ENCODE measurements at places on chromosomes 11 and 22.

DNA sequence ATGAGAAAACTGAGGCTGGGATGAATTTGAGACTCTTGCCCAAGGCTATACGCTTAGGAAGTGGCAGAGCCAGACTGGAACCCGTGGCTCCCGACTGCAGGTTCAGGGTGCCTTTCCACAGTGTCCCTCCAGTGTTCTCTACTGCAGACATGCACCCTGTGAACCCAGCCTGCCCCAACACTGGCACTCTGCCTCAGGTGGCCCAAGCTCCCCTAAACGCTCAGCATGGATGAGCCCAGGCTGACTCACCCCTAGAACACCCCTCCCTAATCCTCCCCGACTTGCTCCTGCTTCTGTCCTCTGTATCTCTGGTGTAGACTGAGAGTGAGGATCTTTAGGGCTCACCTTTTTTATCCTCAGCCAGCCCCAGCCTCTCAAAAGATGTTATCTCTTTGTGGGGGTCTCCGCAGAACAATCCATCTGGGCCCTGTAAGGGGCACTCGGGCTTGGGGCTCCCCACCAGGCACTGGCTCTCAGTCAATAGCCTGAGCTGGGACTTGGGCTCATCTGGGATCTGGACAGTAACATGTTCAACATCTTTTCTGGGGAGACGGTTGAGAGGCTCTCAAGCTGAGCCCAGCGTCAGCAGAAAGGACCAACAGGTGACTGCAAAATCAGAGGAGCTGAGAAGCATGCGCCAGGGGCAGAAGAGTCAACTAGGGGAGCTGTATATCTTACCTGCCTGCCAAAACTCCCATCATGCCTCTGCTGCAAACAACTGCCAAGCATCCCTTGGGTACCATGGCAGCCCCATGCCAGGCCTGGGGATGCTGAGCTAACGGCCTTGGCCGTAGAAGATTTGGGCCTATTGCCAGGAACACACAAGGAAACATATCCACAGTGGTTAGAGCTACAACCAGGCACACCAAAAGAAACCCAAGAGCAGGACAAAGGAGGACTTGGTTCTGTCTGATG is 176.2 kb downstream of the BUD13 start:
- no peak for DNase-seq

GRCh38 chr22:42719656-42720262 is 911 bp downstream of the A4GALT start:
- no peak for DNase-seq

DNA sequence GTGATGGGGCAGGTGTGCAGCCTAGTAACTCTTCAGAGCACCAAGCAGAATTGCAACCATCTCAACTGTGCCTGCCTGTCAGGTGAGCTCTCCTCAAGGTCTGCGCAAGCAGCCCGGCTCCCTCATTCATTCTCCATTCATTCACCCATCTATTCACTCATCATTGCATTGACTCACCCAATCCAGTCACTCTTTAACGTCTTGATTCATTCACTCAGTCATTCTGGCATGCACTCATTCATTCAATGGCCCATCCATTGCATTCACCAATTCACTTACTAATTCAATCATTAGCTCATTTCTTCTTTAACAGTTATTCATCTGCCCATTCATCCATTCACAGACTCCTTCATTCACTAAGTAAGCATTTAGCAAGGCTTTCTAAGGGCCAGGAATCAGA is 111.8 kb downstream of the PDE2A start:
- no peak for DNase-seq

DNA sequence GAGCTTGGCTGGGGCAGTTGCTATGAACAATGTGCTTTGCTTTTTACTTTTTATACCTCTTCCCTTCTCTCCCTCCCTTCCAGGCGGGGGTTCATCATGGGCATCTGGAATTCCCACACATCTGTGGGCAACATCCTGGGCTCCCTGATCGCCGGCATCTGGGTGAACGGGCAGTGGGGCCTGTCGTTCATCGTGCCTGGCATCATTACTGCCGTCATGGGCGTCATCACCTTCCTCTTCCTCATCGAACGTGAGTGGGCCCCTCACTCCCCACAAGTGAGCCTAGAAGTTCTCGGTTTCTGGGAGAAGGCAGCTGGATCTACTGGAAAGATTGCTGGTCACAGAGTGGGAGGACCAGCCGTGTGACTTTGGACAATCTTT is 17.4 kb downstream of the SLC37A2 start:
- DNase-seq = no peak

GRCh38 chr22:31829505-31829904 is 75.7 kb downstream of the DEPDC5 start:
- DNase-seq = peak; percentile 73

DNA sequence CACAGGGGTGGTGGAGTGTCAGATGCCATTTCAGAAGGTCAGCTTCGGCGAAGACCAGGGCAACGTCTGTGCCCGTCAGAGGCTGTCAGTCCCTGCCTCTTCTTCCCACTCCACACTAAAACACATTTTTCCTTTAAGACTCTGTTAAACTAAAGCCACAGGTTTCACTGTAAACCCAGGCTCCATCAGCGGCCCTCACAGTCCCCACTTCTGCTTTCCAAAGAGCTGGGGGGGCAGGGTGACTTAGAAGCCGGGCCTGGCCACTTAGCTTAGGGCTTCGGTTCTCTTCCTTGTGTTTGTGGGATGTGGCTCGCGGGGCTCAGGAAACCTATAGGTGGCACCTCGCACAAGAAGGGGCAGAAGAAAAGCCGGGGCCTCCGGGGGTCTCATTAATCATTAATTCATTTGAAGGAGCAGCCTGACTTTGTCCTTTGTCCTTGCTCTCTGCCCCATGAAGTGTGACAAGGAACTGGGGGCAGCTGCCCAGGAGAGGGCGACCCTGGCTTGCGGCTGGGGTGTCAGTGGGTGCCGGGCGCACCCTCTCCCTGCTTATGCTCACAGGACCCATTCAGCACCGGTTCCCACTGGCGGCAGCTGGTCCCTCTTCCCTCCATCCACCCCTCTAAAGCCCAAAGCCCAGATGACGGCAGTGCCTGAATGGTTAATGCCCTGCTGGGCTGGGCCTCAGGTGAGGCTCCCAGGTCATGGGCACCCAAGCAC is 4.1 kb downstream of the SLC25A45 start:
- DNase-seq = no peak

DNA sequence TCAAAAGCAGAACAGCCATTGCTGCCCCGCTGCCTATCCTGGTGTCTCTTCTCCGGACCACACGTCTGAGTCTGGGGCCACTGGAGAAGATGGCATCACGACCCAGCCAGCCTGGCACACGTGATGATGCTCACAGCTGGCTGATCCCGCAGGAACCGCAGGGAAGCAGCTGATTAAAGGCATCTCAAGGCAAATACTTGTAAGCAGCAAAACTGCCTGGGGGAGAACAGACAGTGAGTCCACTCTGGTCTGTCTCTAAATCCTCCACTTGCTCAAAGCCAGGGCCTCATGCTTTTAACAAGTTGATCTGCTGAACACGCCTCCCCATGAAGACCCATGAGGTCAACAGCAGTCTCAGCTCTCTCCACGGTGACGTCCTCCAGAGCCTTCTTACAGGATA is 108.6 kb downstream of the BRD1 start:
- no peak for DNase-seq

- no peak for DNase-seq
These were observed 22.4 kb downstream of the PIWIL3 start for GRCh38 chr22:24752088-24752623.

- no peak for DNase-seq
These were observed 2.9 kb upstream of the TBX10 start for GRCh38 chr11:67642173-67643120.

DNA sequence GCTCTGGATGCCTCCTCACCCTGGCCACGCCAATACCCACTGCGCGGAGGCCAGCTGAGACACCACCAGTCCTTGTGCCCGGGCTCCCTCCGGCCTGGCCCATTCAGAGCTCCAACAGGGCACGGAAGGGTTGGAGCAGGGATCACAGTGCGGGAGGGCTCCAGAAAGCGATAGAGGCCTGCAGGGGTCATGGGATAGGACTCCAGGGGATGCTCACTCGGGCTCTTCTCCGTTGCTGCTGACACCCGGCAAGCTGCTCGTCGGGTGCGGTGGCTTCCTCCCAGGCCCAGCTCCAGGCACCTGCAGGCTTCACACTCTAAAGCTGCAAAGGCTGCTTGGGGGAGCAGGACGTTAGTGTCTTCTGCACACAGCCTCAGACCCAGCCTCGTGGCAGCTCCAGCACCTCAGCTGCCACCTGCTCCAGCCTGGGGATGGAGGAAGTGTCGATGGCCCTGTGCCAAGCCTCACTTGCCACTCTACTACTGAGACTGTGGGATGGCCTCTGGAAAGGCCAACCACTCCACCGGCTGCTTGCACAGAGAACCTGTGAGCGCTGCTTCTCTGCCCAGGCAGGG is 10.6 kb downstream of the WNT7B start:
- no peak for DNase-seq

DNA sequence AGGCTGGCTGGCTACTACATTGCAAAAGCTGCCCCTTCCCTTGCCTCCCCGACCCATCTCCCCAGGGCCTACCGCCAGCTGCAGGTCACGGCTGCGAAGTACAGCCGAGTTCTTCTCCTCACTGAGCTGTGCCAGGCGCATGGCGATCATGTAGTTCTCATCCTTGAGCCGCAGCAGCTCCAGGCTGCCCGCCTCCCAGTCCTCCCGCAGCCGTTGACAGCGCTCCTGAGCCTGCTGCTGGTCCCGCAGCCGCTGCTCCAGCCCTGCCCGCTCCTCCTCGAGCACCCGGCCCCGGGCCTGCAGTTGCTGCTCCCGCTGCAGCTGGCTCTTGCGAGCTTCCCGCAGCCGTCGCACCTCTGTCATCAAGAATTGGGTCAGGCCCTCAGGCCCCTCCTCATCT is 3.3 kb downstream of the CARD10 start:
- no peak for DNase-seq

DNA sequence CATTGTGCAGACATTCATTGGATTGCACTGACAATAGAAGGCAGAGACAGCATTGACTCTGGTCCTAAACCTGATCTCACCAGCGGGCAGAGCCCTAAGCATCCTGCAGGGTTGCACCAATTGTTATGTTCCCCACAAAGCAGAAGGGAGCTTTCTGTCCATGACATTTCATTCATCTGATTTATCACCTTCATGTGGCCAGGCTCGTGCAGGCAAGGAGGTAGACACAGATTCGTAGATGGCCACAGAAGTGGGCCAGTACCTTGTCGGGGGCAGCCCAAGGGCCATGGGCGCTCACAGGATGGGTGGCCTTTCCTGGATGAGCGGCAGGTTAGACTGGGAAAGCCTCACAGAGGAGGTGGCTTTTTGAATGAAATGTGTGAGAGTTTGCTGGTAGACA is 2.9 kb downstream of the TSKU start:
- DNase-seq = no peak

- DNase-seq = no peak
These were observed 12.8 kb upstream of the CAVIN3 start for GRCh38 chr11:6333095-6333494.

GRCh38 chr11:69913591-69914285 is 94.5 kb upstream of the FGF3 start:
- no peak for DNase-seq

DNA sequence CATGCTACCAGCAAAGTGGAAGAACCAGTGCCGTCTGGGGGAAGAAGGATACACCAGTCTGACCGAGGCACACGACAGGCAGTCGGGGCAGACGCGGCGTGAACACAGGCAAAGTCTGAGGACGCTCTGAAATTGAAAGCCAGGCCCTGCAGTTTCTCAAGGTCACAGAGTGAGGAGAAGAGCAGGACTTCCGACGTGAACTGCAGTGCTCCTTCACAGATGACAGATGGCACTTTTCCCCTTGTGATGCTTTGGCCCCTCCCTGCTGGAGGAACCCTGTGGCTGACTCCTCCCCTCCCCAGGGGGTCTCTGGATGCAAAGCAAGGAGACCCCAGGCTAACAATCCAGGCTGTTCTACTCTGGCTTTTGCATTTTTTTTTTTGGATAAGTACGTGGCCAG is 19.6 kb upstream of the JAM3 start:
- no peak for DNase-seq

- no peak for DNase-seq
These were observed 634.1 kb downstream of the TBC1D22A start for GRCh38 chr22:47396515-47396914.

GRCh38 chr22:46774980-46775849 is 12.8 kb downstream of the TBC1D22A start:
- DNase-seq = no peak

GRCh38 chr22:50665738-50666137 is 6.9 kb upstream of the SHANK3 start:
- no peak for DNase-seq

DNA sequence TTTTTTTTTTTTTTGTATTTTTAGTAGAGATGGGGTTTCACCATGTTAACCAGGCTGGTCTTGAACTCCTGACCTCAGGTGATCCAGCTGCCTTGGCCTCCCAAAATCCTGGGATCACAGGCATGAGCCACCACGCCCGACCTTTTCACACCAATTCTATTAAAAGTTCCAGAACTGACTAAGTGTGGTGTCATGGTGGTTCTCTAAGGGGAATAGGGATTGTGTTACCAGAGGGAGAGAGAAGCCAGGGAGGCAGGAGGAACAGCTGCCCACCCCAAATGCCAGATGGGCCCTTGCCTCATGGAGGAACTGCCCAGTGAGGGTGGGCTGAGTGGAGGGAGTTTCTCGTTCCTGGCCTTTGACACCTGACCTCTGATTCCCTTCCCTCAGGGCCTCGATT is 5.9 kb downstream of the RPS6KA4 start:
- no peak for DNase-seq

DNA sequence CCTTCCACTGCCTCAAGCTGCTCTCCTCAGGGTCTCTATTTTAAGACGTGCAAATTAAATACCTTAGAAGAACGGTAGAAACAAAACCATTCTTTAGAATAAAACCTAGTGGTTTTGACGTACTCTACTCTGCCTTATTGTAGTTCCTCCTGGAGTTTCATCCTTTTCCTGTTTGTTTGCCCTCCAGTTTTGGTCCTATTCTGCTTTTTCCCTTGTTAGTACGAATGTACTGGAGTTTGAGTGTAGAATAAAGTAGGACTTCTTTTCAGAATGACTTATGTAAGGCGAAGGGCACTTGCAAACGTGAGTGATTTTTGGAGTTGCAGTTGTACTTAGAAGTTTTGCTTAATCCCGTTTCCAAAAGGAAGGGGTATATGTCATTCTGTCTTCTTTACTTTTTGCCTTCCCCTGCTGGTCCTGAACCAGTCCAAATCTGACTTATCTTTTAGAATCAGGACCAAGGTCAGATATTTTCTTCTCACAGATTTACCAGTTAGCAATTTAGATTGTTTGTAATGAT is 1.4 kb downstream of the SIK2 start:
- DNase-seq = no peak

DNA sequence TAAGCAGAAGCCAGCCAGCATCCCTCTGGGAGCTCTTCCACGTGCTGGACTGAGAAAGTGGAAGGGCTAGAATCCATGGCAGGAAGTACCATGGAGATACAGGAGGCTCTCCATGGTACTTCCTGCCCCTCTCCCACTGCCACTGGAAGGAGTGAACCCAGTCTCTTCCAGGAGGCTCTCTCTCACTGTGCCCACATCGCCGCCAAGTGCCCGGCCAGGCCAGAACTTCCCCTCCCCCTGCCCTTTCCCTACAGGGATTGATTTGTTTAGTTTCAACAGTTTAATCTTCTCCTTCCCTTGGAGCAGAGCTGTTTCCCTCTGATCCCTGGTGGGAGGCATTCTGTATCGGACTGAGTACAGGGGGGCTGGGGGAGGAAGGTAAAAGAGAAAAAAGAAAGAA is 133.6 kb downstream of the DSCAML1 start:
- no peak for DNase-seq

GRCh38 chr22:24883432-24883831 is 63.1 kb downstream of the LHFPL7 start:
- no peak for DNase-seq
